ENCODE measurements at places on chromosomes 5 and 9.

DNA sequence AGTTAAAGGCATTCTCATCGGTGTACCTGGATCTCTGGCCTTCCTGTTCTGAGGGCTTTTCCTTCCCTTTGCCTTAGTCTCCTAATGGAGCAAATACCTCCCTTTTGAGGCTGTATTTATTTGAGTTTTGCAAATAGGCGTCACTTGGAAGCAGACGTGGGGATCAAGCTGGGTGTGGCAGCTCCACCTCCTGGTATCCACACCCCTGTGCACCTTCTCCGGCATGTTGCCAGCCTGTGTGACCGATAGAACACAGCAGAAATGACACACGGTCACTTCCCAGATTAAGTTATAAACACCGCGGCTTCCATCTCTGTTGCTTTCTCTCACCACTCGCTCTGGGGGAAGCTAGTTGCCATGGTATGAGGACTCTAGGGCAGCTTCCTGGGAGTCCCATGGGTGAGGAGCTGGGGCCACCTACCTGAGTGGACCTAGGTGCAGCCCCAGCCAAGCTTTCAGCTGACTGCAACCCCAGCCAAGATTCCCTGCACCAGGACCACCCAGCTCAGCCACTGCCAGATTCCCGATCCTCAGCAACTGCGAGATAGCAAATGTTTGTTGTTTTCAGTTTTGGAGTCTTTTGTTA, 214.4 kb upstream of the MVB12B start:
- DNase-seq: no peak

DNA sequence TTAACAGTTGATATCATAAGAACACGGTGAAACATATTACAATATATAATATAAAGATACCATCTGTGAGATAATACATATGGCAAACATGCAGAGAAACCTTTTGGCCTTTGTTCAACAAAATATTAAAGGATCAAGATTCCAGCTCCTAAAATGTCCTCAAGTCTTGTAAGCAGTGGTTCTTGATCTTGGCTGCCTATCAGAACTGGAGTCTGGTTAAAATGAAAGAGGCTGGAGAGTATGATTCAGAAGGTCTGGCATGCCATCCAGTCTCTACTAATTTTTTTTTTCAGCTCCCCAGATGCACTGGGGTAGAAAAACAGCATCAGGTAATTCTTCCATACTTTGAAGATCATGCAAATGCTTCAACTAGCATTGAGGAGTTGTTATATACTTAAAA, 83.2 kb downstream of the TNC start:
- no peak for DNase-seq

- DNase-seq: no peak
Observed at GRCh38 chr5:35171078-35171477, 59.2 kb downstream of the PRLR start.

DNA sequence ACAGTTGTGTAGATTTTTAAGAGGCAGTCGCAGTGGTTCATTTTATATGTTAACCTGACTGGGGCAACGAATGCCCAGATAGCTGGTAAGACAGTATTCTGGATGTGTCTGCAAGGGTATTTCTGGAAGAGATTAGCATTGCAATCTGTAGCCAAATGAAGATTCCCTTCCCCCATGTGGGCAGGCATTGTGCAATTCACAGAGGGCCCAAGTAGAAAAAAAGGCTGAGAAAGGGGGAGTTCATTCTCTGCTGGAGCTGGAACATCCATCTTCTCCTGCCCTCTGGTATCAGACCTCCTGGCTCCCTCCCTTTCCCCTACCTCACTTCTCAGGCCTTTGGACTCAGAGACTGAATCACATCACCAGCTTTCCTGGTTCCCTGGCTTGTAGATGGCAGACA, 70.6 kb downstream of the TENT4A start:
- DNase-seq: no peak

DNA sequence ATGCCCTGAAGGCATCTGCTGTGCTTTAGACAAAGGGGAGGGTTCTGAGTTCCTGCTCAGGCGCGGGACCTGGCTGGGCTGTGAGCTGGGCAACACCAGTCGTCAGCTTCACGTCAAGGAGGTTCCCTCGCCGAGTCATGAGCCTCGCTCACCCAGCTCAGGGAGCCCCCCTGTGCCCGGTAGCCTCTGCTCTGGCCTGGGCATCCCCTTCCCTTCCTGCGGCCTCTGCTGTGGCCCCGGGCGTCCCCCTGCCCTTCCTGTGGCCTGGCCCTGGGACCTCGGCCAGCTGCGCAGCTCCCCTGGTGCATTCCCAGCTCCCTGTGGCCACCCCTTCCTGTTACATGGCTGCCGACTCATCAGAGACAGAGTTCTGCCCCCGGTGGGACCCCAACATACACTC, 29.8 kb downstream of the TERT start:
- DNase-seq: no peak

GRCh38 chr5:5252106-5252505, 112.0 kb downstream of the ADAMTS16 start:
- DNase-seq: no peak

GRCh38 chr9:114177423-114178064, 22.2 kb downstream of the COL27A1 start:
- no peak for DNase-seq

DNA sequence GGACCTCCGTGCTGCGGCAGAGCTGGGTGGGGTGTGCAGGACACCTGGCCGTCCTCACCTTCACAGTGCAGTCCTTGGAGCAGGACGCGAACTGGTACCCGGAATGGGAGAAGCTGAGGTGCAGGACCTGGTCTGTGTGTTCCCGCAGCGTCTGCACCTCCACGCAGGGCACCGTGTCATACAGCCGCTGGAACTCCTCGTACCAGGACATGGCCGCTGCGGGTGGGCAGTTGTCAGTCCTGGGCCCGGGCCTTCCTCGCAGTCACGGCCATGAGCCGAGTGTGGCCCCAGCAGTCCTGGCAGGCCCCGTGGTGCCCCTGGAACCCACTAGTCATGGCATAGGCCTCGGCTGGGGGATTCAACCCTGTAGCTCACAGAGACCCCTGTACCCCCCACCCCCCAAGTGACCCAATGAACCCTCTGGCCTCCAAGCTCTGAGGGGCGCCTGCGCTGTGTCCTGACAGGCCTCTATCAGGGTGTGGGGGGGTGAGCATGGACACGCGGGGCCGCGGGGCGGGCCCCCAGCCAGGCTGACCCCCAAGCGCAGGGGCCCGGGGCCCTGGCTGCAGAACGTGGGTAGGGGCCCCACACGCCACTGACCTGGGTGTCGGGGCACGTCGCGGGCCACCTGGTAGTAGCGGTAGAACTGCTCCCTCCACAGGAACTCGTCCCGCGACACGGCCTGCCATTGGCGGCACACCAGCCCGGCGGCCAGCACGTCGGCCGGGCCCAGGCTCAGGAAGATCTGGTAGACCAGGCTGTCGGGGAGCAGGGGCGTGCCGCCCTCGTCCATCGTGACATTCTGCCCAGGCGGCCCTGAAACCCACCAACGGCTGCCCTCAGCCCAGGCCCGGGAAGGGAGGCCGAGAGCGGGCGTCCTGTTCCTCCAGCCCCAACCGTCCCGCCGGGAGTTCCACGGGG, 987 bp downstream of the FBXW5 start:
- DNase-seq: peak; percentile 37

DNA sequence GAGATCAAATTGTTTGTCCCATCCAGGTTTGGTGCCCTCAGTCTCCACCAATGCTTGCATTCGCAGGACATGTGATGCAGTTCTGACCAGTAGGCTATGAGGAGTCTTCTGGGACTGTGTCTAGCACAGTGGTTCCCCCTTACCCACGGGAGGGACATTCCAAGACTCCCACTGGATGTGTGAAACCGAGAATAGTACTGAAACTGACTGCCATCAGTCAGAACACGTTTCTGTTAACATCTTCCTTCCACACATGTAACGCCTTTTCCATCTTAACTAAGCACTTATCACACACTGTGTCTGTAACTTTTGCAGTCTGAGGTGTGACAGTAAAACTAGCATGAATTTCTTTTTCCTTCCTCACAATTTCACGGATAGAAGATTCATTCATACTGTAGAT, 74.7 kb downstream of the PTTG1 start:
- peak; percentile 32 for DNase-seq

GRCh38 chr9:97856857-97857605, 4.0 kb downstream of the FOXE1 start:
- no peak for DNase-seq

DNA sequence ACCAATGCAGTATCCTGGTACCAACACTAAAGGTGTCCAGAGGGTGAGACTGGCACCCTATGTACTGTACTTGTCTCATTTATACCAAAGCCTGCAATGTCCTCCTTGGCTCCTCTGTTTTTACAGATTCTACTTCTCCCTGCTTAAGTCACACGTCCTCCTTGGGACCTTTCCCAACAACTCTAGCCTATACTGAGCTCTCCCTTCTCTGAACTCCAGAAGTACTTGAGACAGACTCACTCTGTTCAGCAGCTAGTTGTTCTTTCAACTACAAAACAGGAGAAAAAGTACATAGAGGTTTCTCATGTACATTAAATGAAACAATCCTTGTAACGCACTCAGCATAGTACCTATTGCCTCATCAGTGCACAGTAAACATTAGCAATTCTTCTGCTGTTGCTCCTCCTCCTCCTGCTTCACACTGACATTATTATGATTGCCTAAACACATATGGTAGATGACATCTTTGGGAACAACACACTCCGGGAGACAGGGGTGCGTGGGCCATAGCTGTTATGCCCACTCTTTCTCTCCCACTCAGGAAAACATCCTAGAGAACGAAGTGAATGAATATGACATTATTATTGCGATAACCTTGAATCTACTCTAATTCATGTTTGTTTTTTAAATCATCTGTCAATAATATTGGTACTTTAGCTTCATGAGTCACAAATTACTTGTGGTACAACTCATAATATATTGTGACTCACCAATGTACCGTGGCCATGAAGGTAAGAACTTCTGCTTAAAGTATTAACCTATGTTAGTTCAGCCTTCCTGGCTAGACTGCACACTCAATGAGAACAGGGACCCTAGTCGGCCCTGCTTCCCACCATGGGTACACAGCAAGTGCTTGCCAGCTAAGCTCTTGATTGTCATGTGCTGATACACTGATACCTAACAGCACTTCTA, 180.3 kb upstream of the ADRA1B start:
- DNase-seq: no peak

GRCh38 chr5:6899221-6899620, 186.0 kb downstream of the TENT4A start:
- DNase-seq: no peak

DNA sequence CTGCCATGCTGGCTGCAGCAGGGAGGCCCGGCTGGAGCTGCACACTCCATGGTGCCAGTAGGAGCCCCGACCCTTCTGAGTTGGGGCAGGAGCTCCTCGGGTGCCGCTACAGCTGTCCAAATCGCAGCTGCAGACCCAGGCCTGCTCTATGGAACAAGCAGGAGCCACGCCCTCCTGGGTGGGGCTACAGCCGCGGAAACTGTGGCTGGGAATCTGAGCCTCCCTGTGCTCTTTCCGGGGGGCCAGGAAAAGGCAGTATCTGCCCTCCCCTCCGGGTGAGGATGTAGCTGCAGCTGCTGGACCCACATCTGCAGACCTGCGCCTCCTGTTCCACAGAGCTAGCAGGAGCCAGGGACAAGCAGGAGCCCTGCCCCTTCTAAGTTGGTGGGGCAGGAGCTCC, 278.9 kb upstream of the ACTBL2 start:
- DNase-seq: no peak

- no peak for DNase-seq
Observed at GRCh38 chr5:14958188-14958587, 86.6 kb upstream of the ANKH start.

GRCh38 chr5:72586788-72587530, 79.7 kb upstream of the ZNF366 start:
- DNase-seq: no peak

DNA sequence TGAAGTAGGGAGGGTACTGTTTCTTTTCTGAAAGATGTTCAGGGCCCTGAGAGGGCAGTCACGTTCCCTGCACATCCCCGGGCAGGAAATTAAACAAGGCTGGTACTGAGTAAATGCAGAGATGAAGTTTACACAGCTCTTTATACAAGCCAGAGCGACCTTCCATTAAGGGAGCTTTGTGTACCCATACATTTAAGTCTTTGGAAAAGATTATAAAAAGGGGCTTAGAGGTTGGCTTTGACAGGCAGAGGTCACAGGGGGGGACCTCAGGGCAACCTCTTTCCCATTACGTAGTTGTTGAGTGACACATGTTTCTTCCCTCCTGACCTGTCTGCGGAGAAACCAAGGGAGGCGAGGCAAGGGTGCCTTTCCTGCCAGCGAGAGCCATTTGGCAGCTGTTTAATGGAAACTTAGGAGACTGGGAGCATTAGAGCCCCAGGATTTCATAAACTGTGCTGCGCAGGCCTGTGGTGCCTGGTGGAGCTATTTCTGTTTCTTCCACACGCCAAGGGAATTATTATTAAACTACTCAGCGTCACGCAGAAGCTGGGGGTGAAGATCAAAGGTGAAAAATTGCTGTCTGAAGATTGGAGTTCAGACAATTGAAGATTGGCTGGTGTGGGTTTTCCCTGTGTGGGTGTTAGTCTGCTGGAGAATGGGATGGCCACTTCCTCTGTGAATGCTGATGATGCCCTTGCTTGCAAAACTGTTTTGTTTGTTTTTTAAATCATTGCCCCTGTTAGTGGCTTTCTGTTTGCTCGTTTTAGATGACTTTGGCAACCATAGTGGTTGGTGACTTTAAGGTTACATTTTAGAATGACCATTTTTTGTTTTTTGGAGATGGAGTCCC, 3.2 kb upstream of the SMIM32 start:
- DNase-seq: no peak

DNA sequence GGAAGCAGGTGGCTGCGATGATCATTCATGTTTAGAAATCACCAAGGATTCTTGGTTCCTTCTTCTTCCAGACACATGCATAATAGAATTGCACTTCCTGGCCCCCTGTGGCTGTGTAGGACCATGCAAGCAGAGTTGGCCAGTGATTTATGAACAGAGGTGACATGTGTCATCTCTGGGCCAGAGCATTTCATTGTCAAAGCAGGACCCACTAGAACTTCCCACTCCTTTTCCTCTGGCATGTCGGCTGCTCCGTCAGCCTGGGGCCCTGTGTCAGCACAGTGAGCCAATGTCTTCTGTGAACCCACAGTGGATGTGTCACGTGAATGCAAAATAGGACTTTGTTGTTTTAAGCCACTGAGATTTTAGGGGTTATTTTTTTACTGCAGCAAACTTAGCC, 59.2 kb downstream of the HSD17B3 start:
- no peak for DNase-seq

DNA sequence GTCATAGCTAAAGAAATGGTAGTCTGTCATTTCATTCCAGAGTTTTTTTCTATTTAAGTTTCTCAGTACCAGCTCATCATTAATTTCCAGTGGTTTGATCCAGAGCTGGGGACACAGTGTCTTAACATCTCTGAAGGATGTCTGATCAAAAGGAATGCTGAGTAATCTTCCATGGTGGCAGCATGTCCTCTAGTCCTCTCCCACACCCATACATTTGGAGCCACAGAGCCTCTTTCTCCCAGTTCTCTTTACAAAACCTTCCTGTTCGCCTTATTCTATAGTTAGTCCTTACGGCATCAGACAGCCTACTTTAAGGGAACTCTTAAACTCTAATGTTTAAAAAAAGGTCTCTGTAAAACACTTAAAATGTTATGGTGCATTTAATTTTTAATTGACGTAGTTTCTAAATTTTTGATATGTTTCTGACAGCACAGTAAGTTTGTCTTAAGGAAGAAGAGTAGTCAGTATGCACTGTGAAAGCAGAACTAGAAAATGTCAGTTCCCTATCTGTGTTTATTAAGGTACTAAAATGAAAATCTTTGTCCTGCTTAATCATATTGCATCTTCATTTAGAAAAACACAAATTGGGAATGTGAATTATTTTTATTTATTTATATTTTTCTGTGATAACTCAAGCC, 96.8 kb downstream of the INIP start:
- DNase-seq: no peak

GRCh38 chr5:120101771-120102170, 362.3 kb upstream of the PRR16 start:
- no peak for DNase-seq
